ENCODE measurements at places on chromosomes 4 and X.

GRCh38 chr4:151045907-151046306, 30.8 kb upstream of the LRBA start:
- DNase-seq: peak; percentile 39

GRCh38 chr4:111937368-111937767, 207.9 kb upstream of the FAM241A start:
- peak; percentile 11 for DNase-seq

DNA sequence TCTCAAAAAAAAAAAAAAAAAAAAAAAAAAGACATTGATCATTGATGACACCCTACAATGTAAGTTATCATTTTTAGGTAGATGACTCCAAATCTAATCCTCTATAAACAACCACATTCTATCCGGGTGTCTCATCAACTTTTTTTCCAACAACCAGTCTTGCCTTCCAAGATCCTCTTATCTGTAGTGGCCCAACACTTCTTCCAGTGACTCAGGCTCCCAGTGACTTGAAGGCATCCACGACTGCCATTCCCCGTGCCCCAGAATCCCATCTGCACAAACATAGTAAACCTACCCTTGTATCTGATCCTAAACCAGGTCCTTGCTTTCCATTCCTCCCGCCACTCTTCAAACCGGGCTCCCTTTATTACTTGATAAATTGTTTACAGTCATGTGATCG, 15.6 kb upstream of the TSPAN5 start:
- DNase-seq: no peak

- no peak for DNase-seq
These were observed 2.1 kb downstream of the VGLL1 start for GRCh38 chrX:136534131-136534530.

DNA sequence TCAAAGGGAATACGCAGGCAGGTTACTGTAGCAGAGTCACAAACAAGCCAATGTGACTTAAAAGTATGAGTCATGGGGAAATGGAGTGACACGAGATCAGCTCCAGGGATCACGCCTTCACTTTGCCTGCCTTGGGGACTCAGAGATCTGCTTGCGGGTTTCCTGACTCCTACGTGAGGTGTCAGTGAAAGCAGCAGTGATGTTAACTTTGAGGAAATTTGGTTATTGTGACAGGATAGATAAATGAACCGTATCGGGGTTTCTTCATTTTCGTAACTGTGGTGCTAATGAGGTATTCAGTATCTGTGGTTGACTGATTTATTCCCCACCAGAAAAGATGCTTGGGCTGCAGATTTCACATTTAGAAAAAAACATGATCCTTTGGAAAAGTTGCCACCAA, 383.3 kb upstream of the ZFP42 start:
- no peak for DNase-seq

DNA sequence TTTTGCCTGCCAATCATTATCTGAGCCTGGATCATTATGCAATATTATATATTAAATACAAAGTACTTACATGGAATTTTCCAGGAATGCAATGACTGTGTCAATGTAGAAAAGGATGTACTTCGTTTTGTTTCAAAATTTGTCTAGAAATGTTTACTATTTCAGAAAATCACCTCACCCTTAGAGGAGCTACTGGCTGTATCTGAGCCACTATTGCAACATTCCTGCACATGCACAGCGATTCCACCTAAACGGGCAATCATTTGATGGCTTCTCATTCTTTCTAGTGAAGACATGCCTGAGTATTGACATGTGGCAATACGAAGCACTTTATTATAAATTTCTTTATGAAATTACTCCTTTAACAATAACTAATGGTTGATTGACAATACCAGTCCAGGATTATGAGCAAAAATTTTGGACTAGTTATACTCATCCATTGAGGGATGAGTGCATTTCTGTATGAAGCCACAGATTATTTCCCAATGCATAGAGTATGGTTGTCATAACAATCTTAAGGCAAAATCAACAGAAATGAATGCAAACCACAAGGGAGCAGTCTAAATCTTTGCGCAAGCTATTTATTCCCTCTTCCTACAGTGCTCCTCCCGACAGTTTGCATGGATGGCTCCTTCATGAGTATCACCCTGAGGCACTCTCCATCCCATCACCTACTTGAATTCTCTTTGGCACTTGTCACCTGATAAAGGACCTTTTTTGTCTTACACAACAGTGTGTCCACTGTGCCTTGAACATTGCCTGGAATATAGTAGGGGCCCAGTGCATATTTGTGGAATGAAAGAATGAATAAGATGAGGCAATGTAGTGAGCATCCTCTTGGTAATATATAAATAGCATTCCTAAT, 35.8 kb upstream of the MMAA start:
- no peak for DNase-seq

GRCh38 chr4:118112117-118113046, 78.1 kb downstream of the NDST3 start:
- peak; percentile 11 for DNase-seq

DNA sequence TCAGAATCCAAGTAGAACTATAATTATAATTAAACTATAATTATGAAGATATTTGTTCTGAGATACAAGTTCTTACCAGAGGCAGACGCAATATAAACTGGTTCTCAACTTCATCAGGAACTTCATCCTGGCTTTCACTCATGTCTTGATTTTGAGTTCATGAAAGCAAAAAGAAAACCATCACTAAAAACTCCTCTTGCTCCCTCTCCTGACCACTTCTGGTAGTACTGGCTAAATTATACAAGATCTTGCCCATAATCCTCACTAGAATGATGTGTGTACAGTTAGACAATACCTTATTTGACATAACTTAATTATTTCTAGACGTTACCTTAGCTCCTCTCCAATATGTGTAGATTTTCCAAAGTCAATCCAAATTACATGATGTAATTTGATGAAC, 3.7 kb downstream of the TAF7L start:
- peak; percentile 53 for DNase-seq

DNA sequence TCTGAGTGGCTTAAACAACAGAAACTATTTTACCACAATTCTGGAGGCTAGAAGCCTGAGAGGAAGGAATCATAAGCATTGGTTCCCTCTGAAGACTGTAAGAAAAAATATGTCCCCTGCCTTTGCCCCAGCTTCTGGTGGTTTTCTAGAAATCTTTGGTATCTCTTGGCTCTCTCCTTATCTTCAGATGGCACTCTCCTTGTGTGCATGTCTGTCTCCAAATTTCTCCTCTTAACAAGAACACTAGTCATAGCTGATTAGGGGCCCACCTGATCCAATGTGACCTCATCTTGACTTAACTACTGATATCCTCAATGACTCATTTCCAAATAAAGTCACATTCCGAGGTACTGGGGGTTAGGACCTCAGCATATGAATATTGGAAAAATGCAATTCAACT, 635.0 kb upstream of the NR3C2 start:
- peak; percentile 83 for DNase-seq

- DNase-seq: no peak
These were observed 8.3 kb downstream of the SEC24B start for GRCh38 chr4:109441862-109442458.

All from hematopoietic multipotent progenitor cell treated with erythropoietin and hydrocortisone succinate and interleukin-3 and kit ligand, for 8 days (in vitro differentiated cells).